NCI-H82 (cell line): ENCODE measurements at places on chromosomes 2 and 18.

DNA sequence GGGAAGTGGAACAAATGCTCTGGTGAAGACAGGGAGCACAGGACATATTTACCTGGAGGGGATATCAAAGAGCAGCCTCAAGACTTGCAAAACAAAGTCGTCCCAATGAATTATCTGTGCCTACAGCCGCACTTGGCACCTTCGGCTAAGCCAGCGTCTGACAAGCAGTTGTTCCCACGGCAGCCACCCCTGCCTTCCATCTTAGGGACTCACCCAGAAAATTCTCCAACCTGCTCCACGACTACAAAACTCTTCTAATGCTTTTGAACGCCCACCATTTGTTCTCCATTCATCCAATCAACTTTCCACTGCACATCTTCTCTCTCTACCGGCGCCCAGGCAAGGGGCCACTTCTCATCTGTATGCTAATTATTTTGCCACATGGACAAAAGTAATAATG lies 7.0 kb downstream of the MYT1L start:
- peak; percentile 58 for DNase-seq

DNA sequence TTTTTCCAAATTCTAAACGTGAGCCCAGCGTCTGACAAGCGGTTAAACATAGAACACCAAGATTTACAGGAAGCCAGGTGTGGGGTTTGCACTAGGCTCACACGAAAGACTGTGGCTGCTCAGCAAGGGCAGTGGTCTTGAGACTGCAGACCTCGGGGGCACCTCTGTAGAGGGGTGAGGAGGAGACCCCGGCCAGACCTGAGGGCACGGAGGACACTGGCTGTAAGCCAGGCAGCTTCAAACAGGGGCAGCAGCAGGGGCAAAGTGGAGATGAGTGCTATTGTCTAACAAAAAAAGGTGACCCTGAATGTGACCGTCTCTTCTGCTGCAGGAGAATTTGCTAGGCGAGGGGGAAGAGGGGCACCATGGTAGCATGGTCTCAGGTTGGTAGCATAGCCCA lies 140.3 kb downstream of the CYP26B1 start:
- no peak for DNase-seq

DNA sequence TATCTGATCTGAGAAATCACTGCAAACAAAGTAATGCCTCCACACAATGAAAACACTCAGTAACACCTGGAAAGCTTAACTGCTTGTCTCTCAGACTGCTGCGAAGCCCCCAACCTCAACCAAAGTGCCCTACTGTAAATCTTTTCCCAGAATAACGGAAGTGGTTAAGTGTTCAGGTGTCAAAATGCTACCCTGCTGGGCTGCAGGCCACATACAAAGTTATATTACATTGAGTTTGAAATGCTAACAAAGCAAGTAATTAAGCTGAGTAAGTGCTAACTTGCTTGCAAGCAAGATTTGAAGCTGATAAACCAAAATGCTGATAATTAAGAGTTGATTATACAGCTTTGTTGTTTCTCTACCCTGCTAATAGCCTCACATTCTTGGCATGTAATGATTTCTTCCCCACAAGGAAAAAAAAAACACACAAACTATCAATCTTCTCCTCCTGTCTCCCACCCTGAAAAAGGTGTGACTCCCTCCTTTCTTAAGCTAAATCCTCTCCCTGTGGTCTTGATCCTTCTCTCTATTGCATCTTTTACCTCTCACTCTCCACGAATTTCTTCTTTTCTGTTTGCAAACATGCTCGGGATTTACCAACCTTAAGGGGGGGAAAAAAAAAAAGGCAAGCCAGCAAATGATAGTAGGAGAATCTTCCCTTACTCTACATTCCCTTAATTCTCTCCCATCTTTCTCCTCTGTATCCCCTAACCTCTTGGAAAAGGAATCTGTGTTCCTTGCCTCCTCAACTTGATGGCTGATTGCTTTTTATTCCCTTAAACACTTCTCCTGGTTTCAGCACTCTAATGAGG lies 266.8 kb upstream of the SIX3 start:
- DNase-seq: peak; percentile 14

DNA sequence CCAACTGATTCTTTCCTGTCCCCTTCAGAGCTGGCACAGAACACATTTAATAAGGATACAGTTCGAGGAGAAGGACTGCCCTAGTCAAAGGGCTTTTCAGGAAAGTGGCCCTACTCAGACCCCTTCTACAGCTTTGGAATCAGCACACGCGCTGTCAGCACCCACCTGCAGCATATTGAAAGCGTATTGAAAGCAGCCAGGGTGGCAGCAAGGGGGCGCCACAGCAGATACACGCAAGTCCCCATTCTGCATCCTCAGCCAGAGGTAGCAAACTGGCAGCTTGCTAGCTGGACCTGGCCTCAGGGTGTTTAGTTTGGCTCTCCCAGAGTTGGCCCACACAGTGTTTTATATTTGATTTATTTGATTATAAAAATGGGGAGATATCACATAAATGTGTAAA lies 101.0 kb upstream of the NT5C1B start:
- peak; percentile 3 for DNase-seq

GRCh38 chr2:111235192-111236015 lies 114.7 kb downstream of the BCL2L11 start:
- no peak for DNase-seq

- no peak for DNase-seq
Measured at GRCh38 chr18:3721771-3722648, 272.0 kb downstream of the TGIF1 start.

DNA sequence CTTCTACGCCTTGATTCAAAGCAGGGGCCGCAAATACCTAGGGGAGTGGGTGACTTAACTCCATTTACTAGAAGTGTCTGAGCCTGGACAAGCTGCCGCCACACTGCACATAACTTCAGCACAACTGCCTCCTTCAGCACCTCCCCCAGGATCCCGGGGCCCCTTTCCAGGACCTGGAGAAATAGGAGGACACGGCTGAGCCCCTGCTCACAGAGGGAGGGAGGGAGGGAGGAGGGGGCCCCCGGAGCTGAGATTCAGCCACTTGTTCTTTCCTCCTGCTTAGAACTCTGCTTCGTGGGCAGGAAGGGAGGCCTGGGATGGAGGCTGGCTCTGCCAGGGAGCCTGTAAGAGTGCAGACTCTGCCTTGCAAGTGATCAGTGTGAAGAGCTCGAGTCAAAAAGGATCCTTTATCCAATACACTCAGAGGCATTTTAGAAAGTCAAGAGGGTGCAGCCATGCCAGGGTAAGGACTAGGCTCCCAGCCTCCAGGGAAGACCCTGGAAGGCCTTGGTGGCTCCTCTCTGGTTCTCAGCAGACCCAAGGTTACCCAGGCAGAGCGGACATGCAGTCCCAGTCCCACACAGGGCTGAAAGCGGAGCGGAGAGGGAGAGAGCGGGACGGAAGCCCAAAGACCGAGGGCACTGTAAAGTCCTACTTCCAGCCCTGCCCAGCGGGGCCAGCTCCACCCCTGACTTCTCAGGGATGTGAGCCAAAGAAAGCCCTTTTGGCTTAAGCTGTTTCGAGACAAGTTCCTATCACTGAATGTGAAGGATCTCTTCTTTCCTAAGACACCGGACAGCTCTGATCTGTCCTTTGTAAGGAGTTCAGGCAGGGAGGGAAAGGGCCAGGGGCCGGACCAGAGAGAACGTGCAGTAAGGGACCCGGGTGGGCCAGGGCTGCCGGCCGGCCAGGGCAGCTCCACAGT lies 8.6 kb upstream of the ARMC9 start:
- DNase-seq: no peak

- no peak for DNase-seq
Measured at GRCh38 chr18:35063875-35064690, 22.9 kb downstream of the MAPRE2 start.

DNA sequence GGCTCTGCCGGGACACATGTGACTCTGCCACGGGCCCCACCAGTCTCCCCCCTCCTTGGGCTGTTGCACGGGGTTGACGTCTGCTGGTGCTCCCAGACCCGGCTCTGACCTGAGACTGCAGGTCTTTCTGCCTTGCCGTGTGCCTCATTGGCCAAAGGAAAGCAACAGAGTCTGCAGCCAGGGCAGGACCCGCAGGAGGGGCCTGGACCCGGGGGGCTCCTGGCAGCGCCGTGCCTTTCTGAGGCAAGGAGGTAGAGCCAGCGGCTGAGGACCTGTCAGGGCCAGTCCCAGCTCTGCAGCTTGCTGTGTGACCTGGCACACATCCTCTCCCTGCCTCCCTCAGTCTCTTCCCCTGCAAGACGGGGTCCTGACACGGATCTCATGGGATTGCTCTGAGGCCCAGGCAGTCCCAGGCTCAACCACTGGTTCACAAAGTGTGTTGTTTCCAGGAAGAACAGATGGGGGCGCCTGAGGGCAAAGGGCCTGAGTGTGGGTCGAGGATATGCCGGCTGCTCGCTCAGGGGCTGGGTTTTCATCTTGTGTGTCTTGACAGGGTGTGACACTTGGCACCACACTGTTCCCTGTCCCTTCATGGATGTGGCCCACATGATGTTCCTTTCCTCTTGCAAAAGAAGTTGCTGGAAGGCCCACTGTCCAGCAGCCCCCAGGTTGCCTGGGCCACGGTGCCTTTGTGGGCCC lies 9.0 kb downstream of the CAPN10 start:
- DNase-seq: peak; percentile 63

GRCh38 chr18:59537579-59537978 lies 159.6 kb downstream of the CCBE1 start:
- no peak for DNase-seq

GRCh38 chr18:45106331-45106774 lies 425.7 kb downstream of the SETBP1 start:
- DNase-seq: no peak

GRCh38 chr2:37318401-37318800 lies 6.2 kb downstream of the PRKD3 start:
- DNase-seq: no peak

GRCh38 chr2:7752291-7752690 lies 835.1 kb downstream of the RNF144A start:
- DNase-seq: no peak

DNA sequence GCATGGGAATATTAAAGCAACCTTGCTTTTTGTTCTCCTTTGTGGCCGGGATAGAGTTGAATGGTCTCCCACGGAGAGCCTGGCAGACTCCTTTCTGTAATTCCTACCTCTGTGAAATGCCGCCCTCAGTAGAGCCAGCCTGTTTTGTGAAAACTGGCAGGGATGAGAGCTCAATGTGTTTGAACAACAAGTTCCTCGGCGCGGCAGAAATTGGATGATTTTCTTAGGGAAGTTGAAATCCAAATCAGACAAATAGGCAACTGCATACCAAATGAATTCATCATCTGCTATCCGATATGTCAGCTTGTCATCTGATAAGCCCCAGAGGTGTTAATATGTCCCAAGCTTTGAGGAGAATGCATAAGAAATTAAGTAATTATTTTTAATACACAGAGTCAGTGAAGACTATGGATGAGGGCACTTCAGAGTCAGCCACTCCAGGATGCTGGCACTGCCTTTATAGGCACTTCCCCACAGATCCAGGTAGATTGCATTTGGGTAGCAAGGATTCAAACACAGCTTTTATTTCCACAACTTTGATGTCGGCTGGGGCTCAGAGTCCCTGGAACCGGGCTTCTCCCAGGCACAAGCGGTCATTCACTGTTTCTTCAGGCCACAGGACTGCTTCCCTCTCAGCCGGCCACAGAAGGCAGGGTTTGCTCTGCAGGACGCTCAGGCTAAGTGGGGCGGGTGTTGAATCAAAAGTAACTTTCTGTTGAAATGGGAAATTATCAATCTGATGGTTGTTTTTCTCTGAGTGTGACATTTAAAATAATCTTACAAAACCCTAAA lies 82.8 kb upstream of the REV1 start:
- no peak for DNase-seq

- no peak for DNase-seq
Measured at GRCh38 chr2:192072261-192072660, 122.5 kb downstream of the TMEFF2 start.

DNA sequence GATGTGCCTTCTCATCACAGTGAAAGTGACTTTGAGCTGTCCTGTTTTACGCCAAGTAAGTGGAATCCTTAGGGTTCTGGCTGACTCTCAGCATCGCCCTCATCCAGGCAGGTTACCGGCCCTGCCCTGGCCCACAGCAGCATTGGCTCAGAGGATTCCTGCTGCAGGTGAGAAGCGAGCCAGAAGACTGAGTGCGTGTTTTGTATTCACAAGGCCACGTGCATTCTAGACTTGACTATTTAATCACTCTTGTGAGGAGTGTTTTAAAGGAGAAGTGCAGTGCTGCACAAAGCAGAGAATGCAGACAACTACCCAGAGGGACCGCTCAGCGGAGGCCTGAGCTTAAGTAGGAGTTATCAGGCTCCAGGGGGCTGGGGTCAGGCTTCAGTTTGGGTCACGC lies 48.3 kb downstream of the LAMA3 start:
- no peak for DNase-seq

DNA sequence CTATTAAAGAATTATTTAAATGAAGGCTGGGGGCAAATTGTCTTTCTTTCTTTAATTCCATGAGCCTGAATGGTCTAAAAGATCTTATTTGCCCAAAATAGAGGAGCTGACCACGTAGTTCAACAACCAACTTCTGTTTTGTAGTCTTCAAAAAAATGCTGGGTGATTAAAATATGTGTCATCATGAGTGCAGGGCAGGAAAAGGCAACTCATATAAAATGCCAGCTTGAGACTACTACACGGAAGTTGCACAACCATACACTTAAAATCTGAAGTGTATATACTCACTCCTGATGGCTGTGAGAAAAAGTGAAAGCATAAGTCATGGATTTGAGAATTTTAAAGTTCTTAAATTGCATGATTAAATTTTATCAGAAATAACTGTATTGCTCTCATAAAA lies 210.9 kb downstream of the DYM start:
- DNase-seq: no peak

DNA sequence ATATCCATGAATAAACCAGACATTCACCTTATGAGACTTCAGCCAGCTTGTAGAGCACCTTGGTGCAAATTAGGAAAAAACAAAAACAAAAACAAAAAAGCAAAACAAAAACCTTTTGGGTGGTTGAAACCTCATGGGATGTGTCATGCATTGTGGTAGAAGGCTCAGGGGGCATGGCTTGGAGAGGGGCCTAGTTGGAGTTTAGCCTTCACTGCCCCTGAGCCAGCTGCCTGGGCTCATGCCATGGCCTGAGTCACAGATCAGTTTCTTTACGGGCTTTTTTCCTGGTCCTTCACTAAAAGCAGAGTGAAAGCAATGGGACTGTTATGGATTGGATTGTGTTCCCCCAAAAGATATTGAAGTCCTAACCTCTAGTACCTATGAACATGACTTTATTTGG lies 22.0 kb upstream of the DAPL1 start:
- no peak for DNase-seq

DNA sequence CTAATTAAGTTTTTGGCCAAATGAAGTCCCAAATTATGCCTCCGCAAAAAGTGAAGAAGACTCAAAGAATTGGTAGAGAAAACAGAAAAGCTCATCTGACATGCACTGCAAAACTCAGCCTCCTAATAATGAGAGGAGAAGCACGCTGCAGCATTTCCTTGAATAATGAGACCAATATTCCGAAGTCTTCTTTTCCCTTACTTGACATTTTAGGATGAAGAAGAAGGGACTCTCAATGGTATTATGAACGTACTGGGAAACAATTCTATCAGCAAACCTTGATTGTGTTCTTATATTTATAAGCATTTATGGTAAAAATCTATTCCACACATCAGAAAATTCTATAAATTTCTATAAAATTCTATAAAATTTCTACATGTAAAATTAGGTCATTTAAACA lies 733.9 kb upstream of the ACVR2A start:
- DNase-seq: no peak
